ENCODE measurements at places on chromosomes 6 and 20. TPM values are rescaled to one million over a fixed set of nuclear protein-coding genes. Genes with fewer than 3 reads are reported as not detected.

Gene GPR6
- total RNA-seq = not detected

Gene GTSF1L
- total RNA-seq = not detected

Gene SASH1
- 142 TPM for total RNA-seq

Gene POPDC3
- total RNA-seq = 6.7 TPM

Gene PLAGL1
- total RNA-seq = 29.4 TPM

DNA sequence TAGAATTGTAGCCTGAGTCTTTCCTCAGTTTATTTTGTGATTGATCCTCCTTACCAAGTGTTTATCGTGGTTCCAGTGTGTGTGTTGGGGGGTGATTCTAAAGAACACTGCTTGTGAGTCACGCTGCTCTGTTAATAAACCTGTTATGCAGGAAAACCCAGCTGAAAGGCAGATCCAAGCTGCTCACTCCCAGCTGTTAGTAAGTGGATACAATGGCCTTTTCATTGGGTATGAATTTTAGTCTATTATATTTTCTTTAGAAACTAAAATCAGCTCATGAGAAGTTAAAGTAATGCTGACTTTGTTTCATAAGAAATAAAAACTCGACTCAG is 12.2 kb upstream of the DSTN start:
- DNase-seq = no peak

GRCh38 chr6:112176175-112176574 is 78.2 kb downstream of the LAMA4 start:
- no peak for DNase-seq

- no peak for DNase-seq
Observed at GRCh38 chr6:30447237-30447636, 42.1 kb upstream of the HLA-E start.

- no peak for DNase-seq
Observed at GRCh38 chr20:1802385-1803060, 92.7 kb upstream of the SIRPA start.
